ENCODE measurements at places on chromosomes 1 and 21.

GRCh38 chr1:170306948-170307347 lies 161.2 kb downstream of the NTMT2 start:
- DNase-seq, result no peak

DNA sequence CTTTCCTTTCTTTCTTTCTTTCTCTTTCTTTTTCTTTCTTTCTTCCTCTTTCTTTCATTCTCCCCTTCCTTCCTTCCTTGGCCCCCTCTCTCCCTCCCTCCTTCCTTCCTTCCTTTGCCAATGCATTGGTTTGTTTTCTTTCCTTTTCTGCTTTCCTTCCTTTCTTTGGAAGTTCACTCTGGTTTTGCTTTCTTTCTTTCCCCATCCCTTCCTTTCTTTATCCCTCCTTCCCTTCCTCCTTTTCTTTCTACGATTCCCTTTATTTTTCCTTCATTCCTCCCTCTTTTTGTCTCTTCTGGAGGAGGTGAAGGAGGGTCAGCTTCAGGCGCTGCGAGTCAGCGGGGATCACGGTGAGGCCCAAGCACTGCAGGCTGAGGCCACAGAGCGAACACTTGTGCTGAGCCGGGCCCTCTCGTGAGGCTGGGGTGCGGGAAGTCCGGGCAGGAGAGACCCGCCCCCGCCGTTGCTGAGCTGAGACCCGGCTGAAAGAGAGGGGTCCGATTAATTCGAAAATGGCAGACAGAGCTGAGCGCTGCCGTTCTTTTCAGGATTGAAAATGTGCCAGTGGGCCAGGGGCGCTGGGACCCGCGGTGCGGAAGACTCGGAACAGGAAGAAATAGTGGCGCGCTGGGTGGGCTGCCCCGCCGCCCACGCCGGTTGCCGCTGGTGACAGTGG lies 1.5 kb downstream of the SIM2 start:
- no peak for DNase-seq

DNA sequence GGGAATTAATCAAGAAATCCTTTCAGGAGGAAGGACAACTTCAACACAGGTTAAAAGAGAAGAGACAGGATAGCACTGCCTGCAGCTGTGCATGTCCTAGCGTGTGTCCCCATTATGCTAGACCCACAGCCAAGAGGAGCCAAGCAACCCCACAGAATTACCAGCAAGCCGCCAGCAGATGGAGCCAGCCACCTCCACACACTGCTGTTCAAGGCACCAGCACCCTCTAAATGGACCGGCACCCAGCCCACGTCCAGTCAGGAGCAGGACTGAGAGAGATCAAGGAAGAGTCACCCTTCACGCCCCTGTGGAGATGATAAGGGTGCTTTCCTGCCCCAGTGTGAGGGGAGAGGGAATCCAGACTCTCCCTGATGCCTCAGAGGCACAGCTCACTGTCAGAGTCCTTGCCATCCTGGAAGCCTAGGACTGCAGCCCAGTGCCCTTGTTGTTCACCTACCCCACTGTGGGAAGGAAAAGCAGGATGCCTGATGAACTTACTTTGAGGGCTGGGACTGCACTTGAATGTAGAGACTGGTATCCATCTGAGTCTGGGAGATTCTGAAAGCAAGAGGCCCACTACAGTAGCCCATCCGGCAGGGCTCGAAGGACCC lies 37.1 kb upstream of the CTTNBP2NL start:
- no peak for DNase-seq

DNA sequence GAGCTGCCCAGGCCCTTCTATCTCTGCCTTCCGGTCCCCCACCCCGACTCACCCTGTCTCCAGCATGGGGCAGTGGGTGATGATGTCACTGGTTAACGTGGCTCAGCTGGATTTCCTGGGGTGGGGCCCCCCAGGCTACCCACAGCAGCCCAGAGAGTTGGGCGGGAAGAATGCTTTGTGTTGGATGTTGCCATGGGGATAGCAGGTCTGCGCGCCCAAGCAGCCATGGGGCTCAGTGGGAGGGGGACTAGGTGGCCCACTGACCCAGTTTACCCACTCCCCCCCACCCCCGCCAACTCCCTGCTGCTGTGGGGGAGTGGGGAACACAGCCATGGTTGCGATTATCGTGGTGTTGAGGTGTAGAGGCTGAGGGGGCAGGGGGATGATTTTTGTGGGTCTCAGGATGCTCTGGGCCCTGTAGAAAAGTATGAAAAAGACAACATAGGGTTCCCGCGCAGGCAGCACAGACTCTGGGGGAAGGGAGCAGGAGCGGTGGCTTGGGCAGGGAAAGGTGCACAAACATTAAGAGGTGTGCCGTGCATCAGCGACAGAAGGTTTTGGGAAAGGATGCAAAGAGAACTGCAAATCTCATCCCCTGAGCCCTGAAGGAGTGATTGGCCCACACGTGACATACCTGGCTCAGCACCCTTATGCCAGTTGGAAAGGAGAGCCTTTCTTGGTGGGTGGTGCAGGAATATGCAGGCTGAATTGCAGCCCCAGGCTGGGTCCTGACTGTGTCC lies 8.5 kb downstream of the CELSR2 start:
- no peak for DNase-seq

DNA sequence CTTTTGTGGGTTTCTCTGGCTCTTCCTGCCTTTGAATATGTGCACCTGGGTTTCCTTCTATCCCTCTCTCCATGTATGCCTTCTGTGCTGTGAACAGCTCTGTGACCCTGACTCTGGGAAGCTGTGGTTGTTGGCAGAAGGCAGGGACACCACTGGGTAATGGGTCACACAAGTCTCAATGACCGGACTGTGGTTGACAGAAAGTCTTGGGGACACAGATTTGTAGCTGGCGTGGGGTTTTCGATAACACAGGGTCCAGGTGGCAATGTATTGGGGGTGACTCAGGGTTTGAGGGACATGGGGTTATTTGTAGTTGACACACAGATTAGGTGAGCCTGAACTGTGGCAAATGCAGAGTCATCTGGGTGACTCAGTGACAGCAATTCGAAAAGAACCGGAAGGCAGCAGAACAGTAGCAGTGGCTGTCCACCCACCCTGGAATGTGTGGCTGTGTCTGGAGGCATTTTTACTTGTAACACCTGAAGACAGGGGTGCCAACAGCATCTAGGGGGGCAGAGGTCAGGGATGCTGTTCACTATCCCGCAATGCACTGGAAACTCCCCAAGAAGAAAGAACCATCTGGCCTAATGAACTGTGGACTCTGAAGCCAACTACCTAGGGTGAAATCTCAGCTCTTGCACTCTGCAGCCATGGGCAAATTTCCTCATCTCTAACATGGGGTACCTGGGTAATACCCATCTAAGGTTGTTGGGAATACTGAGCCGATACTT lies 13.0 kb upstream of the SLC6A9 start:
- no peak for DNase-seq

DNA sequence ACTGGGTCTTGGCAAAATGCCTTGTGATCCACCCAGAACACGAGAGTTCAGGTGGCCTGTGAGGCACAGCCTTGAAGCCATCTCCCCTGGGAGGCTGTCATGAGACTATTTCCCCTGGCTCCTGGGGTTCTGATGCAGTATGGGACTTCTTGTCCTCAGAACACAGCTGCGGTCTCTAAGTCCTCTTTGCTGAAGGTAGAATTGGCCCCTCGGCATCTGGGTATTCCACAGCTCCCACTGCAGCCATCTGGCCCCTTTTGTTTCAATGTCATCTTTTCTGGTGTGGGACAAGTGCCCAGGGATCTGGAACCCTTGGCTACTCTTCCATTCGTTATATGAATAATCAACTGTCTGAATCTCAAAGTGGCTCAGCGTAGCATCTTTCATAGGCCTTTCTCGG lies 17.0 kb upstream of the LY9 start:
- no peak for DNase-seq

DNA sequence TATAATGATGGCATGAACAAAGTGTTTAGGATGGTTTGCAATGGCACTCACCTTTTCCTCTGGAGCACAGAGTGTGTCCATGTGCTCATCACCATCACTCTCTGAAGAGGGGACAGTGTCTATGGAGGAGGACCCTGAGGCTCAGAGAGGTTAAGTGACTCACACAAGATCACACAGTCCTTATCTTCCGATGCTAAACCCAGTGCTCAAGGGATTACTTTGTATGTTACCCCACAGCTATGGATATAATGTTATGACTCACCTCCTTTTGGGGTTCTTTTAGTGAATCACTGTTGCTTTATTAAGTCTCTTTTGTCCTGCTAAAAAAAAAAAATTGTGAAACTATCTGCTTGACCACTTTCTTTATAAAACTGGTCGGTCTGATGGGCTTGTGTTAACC lies 67.6 kb downstream of the TENT5C start:
- no peak for DNase-seq

GRCh38 chr21:35824136-35824535 lies 236.2 kb downstream of the SETD4 start:
- no peak for DNase-seq

- no peak for DNase-seq
Measured at GRCh38 chr1:89974696-89975470, 20.0 kb upstream of the ZNF326 start.

GRCh38 chr21:36059823-36060158 lies 535 bp downstream of the SETD4 start:
- DNase-seq, result no peak

DNA sequence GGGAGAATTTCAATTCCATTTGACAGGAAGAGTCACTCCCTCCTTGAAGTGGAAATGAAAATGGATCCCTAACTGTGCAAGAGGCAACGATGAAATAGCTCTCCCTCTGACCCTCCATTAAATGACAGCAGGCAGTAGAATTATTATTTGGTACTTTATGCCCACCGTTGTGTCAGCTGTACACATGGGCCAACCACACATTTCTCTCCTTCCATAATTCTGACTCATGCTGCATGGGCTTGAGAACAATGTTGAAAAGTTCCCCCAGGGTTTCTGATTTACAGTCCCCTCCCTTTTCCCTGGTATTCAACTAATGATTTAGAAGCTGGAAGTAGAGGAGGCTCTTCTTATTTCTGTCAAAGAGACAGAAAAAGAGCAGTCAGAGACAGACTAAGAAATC lies 103.5 kb downstream of the RGS7 start:
- DNase-seq, result no peak

GRCh38 chr1:7333620-7334019 lies 437.5 kb upstream of the VAMP3 start:
- DNase-seq, result no peak

DNA sequence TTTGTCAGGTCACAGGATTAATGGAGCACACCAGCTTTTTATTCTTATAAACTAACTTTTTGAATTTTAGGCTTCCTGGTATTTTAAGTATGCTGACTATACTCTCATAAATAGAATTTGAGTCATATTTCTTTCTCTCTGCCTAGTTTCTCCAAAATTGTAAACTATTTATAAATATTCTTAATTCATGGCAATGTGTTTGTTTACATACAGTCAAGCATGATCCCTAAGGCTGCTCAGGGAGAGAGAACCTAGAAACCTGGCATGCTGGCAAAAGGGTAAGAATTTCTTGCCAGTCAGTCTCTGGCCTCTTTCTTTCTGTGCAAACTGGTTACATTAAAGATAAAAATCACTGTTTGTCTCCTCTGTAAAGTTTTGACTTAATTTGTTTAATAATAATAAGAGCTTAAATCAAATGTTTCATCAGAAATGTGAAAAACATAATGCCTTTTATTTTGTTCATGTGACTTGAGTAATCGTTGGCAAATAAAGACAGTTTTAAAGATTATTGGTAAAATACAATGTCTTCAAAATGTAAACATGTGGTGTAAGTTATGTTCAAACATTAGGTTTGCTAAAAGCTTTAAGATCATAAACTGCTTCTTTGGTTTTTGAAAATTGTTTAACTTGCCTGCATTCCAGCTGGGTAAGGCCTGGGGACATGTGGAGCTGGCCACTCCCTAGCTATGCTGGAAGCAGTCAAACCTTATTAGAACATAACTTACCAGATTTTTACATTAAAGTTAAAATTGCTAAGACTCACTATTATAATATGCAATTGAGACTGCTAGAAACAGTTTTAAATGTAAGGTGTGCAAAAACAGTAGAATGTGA lies 1401.7 kb downstream of the NCAM2 start:
- no peak for DNase-seq

DNA sequence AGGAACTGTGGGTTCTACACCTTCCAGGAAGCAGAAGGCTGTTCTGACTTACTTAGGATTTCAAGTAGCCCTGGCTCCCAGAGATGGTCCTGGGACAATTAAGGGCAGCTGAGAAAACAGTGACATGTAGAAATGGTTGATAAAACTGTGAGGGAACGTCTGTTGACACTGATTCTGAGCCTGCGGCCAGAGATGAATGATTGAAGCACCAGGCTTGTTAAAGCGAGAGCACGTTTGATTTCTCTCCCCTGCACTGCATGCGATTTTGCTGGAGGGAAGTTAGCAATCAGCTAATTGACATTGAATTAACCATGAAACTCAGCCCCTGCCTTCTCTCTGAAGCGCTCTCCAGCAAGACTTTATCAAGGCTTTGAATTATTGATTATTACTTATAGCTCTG lies 29.9 kb upstream of the POU3F1 start:
- DNase-seq, result no peak

GRCh38 chr1:25019337-25020172 lies 89.5 kb upstream of the RUNX3 start:
- no peak for DNase-seq

DNA sequence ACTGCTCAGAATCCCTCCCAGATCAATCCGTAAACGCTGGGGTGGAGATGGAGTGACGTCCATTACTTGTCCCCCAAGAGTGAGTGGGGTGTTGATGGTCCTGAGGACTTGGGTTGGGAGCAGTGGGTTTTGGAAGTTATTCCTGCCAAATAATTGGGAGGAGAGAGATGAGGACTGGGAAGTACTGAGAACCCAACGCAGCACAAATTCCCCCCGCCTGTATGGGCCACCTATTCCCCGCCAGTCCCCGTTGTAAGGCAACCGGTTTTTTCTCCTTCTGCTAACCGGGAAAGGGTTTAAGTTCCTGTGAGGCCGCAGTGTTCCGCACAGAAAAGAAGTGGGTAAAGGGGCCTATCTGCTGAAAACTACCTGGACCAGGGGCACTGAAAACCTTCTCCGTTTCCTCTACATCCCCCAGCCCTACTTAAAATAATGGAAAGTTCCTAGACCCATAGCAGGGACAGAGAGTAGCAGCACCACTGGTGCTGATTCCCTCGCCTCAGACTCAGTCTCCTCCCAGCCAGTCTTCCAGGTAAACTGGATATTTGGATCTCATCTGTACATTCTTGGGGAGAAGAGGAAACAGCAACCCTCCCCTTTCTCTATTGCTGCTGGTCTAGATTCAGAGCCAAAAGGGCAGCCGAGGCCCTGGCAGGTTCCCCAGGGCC lies 738 bp downstream of the LURAP1 start:
- no peak for DNase-seq

DNA sequence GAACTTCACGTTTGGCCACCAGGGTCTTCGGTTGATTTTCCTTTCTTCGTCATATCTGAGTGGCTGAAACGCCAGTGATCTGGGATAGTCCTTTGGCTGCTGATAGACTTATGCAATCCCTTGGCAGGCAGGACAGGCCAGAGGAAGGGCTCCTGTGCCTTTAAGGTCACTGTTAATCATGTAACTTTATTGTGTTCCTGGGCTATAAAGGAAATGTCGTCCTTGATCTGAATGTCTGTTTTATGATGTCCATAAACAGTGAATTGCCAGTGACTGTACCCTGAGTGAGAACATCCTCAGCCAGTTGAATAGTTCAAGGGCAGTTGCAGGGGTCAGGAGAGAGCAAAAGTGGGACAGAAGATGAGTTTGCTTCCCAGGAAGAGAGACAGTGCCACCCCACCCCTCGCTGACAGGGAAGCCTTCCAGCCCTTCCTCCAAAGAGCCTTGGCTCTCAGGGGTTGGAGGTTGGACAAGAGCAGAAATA lies 68.0 kb downstream of the PDE9A start:
- no peak for DNase-seq

Data from left renal cortex interstitium (tissue), 4 donors.